ENCODE measurements at places on chromosomes 16 and 17.

GRCh38 chr16:87212026-87212425 is 105.2 kb downstream of the C16orf95 start:
- DNase-seq, result no peak

DNA sequence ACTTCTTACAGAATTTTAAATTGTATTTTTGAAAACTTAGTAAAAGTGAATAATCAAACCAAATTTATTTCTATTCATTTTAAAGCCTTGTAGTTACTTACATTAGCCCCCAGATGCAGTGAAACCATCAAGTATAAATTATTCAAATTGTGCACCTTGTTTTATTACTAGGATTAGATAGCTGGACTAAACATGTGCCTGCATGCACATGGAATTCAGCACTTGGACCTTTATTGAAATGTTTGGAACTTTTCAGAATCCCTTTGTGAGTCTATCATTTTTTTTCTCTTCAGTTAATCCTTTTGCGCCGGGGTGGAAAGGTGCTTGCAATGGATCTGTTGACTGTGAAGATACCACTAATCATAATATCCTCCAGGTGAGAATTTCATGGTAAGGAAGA is 4.7 kb downstream of the ZPBP2 start:
- no peak for DNase-seq

GRCh38 chr17:65553009-65553645 is 8.3 kb downstream of the AXIN2 start:
- no peak for DNase-seq

DNA sequence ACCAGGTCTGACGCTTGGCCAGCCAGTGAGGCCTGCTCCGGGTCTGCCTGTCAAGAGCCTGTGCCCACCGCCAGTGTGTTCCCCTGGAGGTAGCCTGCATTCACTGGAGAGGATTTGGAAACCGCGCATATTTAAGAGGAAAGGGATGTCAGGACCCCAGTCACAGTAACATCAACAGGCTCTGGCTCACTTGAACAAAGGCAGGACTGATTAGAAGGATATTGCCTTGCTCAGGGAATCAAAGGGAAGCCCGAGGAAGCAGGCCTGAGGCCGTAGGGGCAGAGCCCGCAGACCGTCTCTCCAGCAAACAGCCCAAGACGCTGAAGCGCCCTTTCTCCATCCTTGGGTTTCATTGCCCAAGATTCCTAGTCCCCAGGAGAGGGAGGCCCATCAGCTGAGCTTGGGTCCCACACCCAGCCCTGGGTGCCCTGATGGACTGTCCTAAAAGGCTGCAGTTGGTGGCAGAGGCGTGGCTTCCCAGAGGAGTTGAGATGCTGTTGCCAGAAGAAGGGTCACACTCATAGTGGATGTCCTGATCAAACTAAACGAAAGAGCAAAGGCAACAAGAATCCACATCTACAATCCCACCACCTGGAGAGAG is 23.2 kb downstream of the NT5M start:
- no peak for DNase-seq

GRCh38 chr16:23174622-23175021 is 7.9 kb upstream of the SCNN1G start:
- DNase-seq, result no peak

GRCh38 chr17:17231621-17232302 is 5.2 kb downstream of the FLCN start:
- DNase-seq, result no peak

DNA sequence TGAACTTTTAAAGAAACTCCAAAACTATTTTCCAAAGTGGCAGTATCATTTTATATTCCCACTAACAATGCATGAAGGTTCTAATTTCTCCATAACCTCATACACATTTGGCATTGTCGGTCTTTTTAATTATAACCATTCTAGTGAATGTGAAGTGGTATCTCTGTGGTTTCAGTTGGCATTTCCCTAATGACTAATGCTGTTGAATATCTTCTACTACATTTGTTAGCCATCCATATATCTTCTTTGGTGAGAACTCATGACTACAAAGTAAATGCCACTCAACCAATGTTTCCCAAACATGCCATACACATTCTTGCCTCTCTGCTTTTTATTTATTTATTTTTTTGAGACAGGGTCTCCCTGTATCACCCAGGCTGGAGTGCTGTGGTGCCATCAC is 31.7 kb upstream of the TAOK1 start:
- no peak for DNase-seq

DNA sequence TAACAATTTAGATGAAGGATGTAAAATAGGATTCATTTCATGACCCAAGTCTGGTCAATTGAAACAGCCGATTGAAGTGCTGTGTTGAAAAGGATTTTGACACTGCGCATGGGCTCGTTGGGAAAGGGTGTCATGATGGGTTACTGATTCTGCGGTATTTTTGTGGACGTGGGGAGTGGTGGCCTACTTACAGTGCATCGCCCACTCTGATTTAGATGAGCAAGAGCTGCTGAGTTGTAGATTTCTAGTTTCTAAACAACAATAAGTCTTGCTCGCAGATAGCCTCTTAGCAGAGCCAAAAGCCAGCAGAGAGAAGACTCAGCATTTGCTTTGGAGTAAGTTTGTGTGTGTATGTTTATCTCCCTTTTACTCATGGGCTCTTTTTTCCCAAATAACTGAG is 731.0 kb downstream of the MAF start:
- no peak for DNase-seq

GRCh38 chr16:83992624-83993023 is 24.6 kb downstream of the NECAB2 start:
- DNase-seq, result no peak

DNA sequence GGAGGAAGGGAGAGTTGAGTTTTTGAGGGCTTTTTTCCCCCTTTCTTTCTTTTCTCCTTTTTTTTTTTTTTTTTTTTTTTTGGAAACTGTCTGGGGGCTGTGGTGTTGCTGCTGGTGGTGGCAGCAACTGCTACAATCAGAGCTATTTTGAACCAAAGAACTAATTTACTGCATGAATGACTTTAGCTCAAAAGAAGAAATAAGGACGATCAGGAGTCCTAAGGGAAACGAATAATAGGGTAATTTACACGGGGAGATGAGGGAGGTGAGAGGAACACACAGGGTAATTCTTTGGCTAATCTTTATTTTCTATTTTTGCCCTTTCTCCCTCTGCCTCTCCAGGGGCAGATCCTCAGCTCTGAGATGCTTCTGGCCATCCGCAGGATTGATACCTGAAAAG is 119.8 kb downstream of the TMEM132E start:
- no peak for DNase-seq

DNA sequence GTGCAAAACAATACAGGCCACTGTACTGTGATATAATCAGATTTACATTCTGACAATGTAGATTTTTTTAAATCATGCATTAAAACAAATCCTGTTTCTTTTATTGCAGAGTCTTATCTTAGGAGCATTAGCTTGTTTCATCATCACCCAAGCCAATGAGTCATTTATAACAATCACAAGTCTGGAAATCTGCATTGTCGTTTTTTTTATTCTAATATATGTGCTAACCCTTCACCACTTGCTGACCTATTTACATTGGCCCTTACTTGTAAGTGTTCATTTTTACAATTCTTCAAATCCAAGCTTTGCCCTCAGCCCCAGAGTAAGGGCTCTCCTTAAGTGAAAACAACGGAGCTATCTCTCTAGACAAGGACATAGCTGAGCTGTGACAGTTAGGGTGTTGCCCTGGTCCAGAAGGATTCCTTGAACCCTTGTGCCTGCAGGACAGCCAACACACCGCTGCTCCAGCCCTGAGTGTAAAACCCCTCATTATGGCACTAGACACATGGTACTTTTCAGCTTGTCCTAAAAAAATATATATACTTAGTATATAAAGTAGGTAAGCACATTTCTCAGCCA is 3.7 kb downstream of the CMTM1 start:
- no peak for DNase-seq

DNA sequence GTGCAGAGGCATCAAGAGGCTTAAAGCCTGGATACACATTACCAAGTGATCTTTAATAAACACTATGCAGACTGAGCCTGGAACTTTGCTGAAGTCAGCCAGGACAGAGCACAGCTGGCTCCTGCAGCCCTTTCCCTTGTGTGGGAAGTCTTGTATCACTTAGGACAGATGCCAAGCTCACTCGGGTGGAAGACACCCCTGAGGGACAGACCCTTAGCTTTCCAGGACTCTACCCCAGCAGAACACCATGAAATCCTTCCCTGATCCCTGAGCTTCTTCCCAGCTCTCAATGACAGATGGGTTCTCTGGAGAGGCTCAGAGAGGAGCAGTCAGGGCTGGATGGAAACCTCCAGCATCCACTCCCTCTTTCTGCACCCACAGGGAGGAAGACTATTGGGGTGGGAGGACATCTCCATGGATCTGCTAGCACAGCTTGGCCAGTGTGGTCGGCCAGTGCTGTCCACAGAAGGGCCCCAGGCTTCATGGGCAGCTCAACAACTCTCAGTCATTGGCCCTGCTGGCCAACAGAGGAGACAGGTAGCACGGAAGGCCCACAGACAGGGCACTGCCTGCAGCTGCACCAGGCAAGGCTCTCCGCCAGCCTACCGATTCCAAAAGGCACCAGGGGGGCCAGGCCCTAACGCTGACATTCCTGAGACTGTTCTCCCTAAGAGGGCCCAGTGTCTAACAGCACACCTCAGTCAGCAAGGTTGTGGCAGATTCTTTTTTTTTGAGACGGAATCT is 15.9 kb downstream of the RAB5C start:
- DNase-seq, result no peak

DNA sequence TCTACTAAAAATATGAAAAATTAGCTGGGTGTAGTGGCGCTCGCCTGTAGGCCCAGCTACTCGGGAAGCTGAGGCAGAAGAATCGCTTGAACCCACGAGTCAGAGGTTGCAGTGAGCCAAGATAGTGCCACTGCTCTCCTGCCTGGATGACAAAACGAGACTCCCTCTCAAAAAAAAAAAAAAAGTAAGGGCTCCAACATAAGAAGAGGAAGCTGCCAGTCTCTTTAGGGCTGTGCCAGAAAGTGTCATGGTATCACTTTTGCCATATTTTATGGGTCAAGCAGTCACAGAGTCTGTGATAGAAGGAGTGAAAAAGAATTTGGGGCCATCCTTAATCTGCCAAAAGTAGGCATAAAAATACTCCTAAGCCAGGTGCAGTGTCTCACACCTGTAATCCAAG is 1.4 kb upstream of the PIPOX start:
- no peak for DNase-seq

Data from activated naive CD4-positive, alpha-beta T cell treated with anti-CD3 and anti-CD28 coated beads, Interleukin-2, amount 50 U/mL, for 16 hours (primary cell).